ENCODE measurements at places on chromosomes 4 and X. TPM values are rescaled to one million over a fixed set of nuclear protein-coding genes. Genes with fewer than 3 reads are reported as not detected.

DNAAF6 gene
- not detected for total RNA-seq

TRMT44 gene
- total RNA-seq: 8.6 TPM

FGA gene
- not detected for total RNA-seq

COL25A1 gene
- 0.08 TPM for total RNA-seq

WNK3 gene
- 0.53 TPM for total RNA-seq

EVC gene
- 23.0 TPM for total RNA-seq

Data from hair follicular keratinocyte (primary cell).